ENCODE measurements at places on chromosomes 7 and 10.
A peak's percentile ranks its signal among the peaks of the same experiment; 100 is the strongest.

- peak; percentile 64 for DNase-seq
Measured at GRCh38 chr7:17185690-17186070, 112.8 kb upstream of the AHR start.

DNA sequence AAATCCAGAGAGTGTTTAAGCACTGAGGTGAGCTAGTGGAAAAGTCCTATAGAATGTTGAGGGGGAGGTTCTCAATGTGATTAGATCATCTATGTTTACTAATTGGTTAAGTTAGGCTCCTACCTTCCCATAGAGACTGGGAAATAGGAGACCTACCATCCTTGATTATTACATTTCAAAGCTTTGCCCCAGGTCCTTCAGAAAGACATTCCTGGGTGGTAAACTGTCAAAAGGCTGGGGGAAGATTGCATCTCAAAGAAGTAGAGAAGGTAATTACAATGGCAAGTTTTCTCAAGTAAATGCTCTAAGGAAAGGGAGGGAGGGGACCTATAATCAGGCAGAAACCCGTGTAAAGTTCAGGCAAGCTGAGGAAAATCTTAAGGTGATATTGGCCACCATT, 247.8 kb upstream of the SMIM30 start:
- no peak for DNase-seq

DNA sequence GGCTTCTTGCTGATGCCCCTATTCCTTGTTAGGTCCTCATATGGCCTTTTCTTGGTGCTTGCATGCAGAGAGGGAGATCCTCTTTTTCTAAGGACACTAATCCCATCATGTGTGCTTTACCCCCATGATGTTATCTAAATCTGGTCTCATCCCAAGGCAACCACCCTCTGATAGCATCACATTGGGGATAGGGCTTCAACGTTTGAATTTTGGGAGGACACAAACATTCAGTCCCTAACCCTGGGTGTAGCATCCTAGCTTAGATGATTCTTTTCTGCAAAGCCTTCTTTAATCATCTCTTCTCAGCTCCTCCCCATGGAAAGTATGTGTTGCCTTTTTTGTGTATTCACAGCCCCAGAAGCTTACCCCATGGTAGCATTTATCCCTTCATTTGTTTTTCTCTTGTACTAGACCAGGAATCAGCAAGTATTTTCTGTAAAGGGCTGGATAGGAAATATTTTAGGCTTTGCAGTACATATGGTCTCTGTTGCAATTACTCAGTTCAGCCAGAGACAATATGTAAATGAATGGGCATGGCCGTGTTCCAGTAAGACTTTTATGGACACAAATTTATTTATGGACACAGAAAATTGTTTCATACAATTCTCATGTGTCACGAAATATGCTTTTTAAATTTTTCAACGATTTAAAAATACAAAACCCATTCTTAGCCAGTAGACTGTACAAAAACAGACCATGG, 101.5 kb upstream of the CSTF2T start:
- DNase-seq = no peak

DNA sequence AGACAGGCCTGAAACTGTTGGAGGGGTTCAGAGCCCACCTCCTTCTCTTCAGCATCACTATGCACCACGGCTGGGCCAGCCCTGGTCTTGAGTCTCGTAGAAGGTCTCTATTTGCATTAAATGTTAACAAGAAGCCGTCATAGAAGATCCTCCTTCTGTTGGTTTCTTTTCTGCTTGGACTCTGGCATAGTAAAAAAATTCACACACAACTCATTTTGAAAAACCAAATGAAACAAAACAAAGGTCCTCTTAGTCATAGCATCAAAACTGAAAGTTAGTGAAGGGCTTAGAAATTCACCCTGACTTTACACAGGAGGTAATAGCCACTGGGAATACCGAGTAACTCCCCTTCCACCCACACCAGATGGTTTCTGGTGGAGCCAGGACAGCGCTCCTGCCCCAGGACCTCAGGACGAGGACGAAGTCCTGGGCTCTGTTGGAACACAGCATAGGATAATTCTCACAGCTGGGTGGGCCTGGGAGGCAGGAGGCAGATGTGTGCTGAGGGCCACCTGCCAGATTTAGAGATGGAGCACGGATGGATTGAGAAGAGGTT, 248.4 kb upstream of the KLF6 start:
- no peak for DNase-seq

DNA sequence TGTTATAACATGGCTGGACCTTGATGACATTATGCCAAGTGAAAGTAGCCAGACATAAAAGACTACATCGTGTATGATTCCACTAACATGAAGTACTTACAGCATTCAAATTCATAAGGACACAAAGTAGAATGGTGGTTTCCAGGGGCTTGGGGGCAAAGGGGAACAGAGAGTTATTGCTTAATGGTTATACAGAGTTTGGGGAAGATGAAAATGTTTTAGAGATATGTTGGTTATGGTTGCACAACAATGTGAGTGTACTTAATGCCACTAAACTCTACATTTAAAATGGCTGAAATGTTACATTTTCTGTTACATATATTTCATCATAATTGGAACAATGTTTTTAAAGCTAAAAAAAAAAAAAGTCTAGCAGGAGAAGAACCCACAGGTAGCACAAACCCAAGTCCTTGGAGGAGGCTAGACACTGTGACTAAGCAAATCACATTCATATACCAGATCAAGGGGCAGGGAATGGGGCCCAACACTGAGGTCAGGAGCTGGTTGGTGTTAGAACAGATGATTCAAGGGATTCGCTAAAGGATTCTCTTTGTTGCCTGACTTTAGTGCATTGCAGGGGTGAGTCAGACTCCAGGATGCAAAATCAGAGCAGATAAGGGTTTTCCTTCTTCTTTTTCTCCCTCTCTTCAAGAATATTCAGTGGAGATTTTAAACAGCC, 25.1 kb upstream of the AOAH start:
- peak; percentile 32 for DNase-seq

DNA sequence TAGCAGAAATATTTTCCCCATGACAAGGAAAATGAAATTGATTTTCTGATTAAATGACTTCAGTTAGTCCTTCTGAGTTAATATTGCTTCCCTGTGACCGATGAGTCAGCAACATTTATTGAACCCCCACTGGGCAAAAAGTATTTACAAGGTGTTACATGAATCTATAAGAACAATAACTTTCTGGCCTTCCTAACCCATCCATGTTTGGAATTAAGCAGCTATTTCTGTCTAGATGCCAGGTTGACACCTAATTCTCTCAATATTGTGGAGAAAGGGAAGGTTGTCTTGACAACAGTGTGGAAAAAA, 112.9 kb upstream of the JAZF1 start:
- DNase-seq = no peak

- DNase-seq = peak; percentile 97
Measured at GRCh38 chr10:104300736-104301292, 31.8 kb downstream of the GSTO2 start.

DNA sequence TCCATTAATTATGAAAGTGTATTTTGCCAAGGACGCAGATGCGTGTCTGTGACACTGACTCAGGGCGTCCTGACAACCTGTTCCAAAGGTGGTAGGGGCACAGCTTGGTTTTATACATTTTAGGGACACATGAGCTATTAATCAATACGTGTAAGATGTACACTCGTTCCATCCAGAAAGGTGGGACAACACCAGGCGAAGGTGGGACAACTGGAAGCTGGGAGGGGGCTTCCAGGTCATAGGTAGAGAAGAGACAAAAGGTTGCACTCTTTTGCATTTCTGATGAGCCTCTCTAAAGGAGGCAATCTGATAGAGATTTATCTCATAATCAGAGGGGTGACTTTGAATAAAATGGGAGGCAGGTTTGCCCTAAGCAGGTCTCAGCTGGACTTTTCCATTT, 82.7 kb upstream of the ZNF746 start:
- no peak for DNase-seq

DNA sequence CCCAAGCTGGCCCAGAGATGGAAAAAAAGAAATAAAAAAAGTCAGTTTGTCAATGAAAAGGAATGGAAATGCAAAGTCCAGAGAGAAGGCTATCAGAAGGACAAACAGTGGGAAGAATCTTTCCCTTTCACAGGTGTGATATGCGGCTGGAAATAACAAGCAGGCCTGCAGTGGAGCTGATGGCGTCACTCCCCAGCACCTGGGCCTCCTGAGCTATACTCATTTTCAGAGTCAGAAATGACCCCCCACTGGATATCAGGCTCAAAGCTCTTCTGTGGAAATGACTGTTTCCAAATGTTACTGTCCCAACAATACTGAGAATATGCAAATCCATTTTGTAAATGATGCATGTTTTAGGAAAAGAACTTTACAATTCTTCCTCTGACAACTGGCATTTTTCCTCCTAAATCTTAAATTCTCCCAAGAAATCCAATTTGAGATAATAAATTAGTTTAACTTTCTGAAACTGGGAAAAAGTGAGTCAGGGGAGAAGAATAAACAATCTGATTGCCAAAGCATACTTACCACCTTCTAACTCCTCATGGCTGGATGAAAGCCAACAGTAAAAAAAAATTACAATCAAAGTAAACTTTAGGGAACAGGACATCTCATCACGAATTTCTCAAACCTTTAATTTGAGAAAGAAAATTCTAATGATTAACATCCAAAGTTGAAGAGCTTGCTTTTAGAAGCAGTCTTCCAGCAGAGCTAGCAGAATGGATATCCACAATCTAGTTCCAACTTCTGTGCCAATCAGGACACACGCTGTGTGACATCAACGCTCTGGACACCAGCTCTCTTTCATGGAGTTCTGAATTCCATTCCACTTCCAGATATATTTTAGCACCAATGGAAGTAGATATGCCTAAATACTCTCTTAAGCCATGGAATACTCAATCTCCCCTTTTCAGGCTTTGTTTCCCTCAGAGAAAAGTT, 5.3 kb upstream of the CUZD1 start:
- DNase-seq = no peak

DNA sequence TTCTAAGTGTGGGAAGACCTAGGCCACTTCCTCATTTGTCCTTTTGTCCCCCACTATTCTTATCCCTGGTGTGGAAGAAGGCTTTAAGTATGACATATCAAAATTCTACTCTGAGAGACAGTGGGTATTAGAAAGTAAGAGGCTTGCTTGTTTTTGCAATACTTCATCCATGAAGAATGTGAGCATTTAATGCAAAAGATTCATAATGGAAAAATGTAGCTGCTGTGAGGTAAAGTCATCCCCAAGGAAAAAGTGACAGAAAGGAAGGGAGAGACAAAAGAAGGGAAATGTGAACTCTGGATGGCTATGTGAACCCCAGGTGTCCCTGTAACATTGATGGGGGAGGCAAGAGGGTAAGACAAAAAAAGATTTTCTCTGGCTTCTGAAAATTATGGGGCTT, 607.5 kb downstream of the SORCS1 start:
- no peak for DNase-seq

- DNase-seq = no peak
Measured at GRCh38 chr10:98340940-98341310, 72.9 kb upstream of the LOXL4 start.

DNA sequence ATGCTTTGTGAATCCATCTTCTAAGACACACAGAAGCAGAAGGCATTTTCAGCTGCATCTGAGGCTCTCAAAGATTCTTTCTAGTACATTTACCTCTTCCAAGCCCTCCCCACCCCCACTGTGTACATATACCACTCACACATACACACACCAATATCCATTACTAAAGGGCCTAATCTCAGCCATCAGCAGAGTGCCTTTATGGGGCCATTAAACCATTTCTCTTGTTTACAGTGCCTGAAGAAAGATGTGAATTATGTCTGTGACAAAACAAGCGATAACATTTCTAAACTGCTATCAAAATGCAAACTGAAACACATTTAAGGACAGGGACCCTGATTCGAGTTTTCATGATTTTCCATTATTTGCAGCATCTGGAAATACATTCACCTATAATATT, 40.0 kb downstream of the ETV1 start:
- no peak for DNase-seq

Data from brain microvascular endothelial cell (primary cell).